Anterior cingulate cortex (tissue), 58 donors: ENCODE measurements at places on chromosomes 11 and 22.

- no peak for DNase-seq
Measured at GRCh38 chr11:115550291-115551059, 46.3 kb upstream of the CADM1 start.

DNA sequence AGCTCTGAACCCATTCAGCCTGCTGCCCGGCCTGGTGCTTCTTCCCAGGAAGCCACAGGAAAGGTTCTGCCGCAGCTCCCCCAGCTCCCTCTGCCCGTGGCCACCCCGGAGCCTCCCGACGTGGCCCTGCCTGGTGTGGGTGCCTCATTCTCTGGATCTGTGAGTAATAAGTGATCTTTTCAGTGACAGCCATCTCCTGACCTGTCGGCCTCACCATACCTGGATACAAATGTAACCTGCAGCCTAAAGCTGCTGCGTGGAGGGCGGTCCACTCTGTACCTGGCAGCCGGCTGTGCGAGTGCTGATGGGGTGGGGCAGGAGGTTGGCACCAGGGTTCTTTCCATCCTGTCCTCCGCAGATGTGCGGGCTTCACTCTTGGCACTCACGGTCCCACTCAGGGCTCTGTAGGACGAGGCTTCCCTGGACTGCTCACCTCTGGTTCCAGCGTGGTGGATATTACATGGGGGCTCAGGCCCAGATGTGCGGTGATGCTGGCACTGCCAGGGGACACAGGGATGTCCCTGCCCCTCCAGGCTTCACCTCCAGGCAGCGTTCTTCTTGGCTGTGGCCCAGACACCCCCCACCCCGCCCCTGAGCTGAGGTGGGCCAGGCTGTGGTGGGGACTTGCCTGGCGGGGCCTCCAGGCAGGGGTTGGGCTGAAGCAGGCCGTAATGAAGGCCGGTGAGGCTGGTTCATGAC, 748.5 kb downstream of the BRD1 start:
- DNase-seq: no peak

GRCh38 chr11:33787076-33787475, 12.8 kb upstream of the FBXO3 start:
- no peak for DNase-seq

GRCh38 chr11:1648653-1649420, 19.3 kb downstream of the KRTAP5-5 start:
- DNase-seq: no peak
